ENCODE measurements at places on chromosomes 7 and 10.
A peak's percentile ranks its signal among the peaks of the same experiment; 100 is the strongest.

DNA sequence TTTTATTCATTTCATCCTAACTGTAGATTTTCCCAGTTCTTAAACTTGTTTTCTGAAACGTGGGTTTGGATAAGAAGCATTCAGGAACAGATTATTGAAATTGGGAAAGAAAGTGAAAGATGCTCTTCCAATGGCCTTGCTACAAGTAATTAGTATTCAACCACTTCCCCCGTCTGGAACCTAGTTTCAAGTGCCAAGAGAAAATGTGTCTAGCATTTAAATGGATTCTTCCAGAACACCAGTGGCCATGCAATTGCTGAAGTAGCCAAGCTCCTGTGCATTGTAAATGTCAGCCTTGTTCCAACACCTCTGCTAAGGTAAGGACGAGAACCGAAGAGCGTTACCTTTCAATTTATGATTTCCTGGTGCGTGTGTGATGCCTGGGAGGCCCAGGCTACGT, 68.2 kb downstream of the PFKFB3 start:
- peak; percentile 19 for DNase-seq

DNA sequence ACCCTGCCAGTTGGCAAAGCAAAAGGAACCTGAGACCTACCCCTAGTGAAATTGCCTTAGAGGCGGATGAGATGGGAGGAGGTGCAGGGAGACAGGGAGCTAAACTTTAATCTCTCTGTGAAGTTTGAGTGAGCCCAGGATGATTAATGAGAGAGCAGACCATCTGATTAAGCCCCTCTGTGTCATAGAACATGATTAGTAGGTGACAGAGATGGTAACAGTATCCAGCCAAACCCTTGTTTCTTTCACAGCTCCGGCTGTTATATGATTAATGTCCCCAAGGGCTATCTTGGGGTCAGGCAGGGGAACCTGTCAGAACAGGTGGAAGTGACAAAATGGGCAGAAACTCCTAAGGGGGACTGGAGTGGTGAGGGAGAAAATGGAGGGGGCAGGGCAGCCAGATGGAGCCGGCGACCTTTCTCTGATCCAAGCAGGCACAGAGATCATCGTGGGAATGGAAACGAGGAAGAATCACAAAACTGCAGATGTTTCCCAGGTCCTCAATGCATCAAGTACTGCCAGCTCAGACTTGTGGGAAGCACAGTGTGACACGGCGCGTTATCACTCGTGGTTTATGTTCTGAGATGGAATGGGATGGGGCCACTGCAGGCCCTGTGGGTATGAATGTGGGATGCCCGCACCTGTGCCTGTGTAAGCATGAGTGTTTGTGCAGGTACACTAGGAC, 684.2 kb downstream of the LRMDA start:
- DNase-seq = no peak

DNA sequence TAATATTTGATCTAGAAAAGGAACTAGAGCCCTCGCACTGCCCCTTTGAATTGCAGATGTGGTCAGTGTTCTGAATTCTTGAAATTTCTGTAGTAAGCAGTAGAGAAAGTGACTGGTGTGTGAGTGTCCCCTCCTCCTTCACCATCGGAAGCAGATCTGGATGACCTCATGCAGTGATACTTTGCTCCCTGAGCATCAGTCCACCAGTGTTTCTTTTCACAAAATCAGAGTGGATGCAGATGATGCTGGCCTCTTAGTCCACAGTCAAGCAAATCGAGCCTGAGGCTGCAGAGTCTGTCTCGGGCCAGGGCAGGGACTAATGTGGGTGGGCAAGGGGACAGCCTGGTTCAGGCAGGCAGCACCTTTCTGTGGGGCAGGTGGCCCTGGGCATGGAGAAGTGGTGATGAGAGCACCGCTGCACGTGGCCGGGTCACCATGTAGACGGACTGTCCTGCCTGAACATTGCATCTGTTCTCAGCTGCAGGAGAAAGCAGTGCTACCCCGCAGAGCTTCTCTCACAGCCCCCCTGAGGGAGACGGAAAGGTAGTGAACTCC, 5.4 kb downstream of the INSIG1 start:
- DNase-seq = no peak

DNA sequence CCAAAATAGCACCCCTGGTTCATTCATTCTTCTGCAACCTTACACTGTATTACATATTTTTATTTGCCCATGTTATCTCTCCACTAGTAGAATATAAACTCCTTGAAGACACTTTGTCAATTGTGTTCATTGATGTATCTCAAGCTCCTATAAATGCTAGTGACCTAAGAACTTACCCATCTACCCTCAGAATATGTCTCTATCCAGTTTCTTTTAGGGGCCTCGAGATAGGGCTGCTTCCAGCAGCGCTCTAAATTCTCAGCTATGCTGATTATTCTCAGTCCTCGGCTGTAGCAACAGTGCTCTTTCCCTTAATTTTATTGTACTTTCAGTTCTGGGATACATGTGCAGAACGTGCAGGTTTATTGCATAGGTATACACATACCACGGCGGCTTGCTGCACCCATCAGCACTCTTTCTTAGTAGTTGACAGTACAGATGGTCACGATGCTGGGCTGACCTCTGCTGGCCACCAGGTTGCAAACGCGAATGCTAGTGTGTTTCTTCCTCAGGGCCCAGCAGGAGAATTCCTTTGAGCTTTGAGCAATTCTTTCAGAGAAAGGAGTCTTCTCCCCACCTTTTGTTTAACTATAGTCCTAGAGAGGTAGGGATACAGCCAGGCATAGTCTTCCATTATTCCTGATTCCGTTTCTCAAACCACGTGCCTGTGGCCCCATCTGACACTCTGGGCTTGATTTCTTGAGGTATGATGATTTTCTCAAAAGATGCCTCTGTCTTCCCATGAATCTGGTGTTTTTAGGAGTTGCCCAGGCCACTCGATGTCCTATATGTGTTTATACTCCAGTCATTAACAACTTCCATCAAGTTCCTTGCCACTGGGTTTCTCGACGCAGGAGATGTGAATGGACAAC, 49.1 kb upstream of the CDC14C start:
- DNase-seq = peak; percentile 31

DNA sequence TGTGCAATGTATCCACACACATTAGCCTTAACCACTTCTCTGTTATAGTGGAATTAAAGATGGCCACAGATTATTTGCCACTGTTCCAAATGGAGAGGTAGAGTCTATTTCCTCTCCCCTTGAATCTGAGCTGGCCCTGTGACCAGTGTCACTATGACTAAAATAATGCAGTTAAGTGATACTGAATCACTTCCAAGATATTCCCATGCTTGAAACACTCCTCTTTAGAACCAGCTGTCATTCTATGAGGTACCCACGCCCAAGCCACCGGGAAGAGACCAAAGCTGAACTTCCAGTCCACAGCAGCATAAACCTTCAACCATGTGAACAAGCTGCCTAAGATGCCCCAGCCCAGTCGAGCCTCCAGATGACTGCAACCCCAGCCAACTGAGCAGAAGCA, 2.1 kb upstream of the DHX32 start:
- no peak for DNase-seq

DNA sequence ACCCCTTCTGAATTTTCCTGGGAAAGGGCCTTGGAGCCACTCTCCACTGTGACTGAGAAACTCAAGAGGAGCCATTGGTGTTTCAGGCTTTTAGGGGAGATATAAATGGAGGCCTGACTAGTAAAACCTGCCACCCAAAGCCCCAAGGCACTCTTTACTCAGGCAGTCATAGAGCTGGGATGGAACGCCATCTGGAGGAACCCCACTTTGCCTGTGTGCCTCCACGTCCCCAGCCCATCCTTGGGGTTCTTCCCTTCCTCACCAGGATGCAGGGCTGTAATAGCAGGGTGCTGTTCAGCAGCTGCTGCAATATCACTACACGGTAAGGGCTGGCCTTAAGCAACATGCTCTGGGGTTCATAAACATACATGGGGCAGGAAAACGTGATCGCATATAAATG, 232.6 kb downstream of the BAMBI start:
- no peak for DNase-seq

DNA sequence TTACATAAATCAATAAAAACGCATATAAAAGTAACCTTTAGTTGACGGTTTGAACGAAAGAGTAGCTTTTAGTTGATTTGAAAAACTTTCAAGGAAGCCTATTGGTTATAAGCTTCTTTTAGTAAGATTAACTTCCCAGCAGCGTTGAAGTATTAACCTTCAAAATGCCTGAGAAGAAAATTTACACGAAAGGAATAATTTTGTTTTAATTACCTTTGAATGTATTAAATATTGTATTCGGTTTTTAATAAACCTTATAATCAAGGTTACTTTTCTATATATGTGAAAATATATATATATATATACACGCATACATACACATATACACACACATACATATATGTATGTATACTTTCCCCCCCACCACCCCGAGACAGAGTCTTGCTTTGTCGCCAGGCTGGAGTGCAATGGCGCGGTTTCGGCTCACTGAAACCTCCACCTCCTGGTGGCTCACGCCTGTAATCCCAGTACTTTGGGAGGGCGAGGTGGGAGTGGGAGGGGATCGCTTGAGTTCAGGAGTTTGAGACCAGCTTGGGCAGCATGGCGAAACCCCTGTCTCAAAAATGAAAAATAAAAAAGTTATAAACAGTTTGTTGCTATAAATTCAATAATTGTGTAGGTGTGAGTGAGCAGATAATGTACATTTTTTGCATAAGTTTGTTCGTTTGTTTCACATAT, 57.6 kb upstream of the EZH2 start:
- DNase-seq = no peak

GRCh38 chr7:531777-532176, 12.1 kb upstream of the PDGFA start:
- no peak for DNase-seq

DNA sequence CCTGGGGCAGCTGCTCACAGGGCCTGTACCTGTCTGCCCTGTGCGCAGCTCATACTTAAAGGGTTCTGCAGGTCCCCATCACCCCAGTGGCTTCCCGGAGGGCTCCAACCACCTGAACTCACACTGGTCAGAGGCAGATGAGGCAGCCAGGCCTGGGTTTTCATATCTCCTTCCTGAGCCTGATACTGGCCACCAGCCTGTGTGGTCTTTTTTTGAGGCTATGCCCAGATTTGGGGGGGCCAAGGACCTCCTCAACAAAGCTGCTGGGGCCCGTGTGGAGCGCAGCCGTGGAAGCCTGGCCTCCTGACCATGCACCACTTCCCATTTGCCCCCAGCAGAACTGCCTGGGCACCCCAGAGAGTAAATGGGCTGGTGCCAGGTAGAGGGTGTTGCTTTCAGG, 25.7 kb downstream of the PNLIPRP2 start:
- DNase-seq = no peak

GRCh38 chr7:32259931-32260596, 189.9 kb upstream of the PDE1C start:
- DNase-seq = peak; percentile 12

GRCh38 chr10:61987951-61988379, 86.5 kb downstream of the ARID5B start:
- DNase-seq = no peak

DNA sequence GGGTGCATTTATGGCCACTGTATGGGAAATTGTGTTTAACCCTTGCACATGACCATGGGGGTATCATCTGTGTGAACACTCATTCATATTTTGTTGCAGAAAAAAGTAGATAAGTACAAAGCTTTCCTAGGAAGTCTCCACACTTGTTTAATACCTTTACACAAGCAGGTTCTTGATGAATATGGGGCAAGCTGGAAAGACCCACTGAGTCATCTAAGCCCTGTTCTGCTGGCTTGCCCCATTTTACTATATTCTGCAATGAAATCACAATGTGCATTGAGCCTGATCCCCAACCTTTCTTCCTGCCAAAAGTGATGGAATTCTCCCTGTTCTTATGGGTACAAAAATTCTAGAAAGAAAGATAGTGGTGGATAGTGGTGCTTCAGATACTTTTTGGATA, 99.8 kb downstream of the CCDC71L start:
- DNase-seq = no peak

All from cerebellum (tissue), 4 donors.